Stimulated activated CD8-positive, alpha-beta memory T cell treated with anti-CD3 and anti-CD28 coated beads, Interleukin-4, amount 100 ng/mL, for 4 hours (primary cell): ENCODE measurements at places on chromosomes 1 and 21.

DNA sequence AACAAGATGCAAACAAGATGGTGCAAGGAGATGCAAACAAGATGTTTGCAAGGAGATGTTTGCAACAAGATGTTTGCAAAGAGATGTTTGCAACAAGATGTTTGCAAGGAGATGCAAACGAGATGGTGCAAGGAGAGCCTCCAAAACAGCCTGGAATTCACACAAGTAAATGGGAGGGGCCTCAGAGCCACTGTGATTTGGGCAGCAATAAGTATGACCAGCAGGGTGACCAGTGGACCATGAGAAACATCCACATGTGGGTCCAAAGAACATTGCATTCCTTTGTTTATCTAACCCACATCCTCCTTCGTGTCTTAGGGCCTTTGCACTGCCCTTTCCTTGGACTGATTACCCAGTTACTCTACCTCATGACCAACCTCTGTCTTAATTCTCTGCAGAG, 162.9 kb downstream of the PLPP3 start:
- DNase-seq: no peak

- DNase-seq: peak; percentile 83
These were observed at the start of gene ELAPOR1 for GRCh38 chr1:109113590-109114341. ELAPOR1 (plus strand) TSS chr1:109114115; CDS start chr1:109114184, 69 bp downstream.

GRCh38 chr1:184535191-184535970, 148.6 kb downstream of the C1orf21 start:
- DNase-seq: no peak

GRCh38 chr1:247435030-247435758, 19.2 kb downstream of the NLRP3 start:
- DNase-seq: no peak
